ENCODE measurements at places on chromosomes 4 and X.

DNA sequence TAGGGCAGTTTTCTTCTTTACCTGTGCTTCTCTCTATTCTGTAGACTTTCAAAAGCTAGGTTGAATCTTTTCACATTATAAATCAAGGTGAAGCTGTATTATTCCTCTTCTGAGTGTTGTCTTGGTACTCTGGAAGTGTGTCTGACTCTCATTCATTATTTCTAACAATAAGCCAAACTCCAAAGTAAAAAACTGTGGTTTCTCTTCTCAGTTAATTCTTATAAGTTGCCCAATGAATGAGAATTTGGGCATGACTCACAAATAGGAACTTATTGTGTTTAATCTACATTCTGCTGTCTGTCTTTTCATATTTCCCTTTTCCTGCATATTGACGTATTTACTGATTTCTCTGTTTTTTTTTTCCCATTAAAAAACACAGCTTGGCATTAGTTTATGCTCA, 714.5 kb downstream of the CCSER1 start:
- DNase-seq, result peak; percentile 61

DNA sequence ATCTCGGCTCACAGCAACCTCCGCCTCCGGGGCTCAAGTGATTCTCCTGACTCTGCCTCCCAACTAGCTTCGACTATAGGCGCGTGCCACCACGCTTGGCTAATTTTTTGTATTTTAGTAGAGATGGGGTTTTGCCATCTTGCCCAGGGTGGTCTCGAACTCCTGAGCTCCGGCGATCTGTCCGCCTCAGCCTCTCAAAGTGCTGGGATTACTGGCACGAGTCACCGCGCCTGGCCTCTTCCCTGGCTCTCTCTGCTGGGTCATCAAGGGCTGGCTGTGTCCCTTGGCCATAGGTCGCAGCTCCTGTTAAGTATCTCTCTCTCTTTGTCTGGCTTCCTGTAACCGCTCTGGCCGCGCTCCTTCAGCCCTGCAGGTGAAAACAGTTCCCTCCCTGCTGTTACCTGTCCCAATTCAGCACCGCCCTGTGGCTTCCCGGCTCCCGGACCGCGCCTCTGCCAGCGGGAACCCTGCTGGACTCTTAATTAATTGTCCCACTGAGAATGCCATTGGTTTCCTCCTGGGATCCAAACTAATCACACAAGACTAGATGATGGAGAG, 1.3 kb upstream of the RGS12 start:
- DNase-seq, result no peak

- no peak for DNase-seq
These were observed 408.7 kb upstream of the PITX2 start for GRCh38 chr4:111031596-111031995.

- peak; percentile 28 for DNase-seq
These were observed 84.1 kb upstream of the MAGEA4 start for GRCh38 chrX:151828439-151829080.

DNA sequence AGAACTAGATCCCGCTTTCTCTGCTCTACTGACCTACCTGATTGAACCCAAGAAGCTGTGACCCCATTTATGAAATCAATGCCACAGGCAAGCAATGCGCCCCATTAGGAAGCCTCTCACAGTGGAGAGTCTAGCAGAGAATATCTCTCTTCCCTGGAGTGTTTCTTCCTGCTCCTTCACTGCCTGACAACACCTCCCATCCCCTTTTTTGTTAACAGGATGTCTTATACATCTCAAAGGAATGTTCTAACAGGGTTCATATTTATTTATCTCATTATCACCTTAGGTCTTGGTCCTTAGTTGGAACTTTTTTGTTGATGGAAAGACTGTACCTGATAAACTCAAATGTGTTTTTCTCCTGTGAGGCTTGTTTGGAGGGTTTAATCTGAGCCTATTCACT, 35.5 kb downstream of the SLIT2 start:
- DNase-seq, result no peak

DNA sequence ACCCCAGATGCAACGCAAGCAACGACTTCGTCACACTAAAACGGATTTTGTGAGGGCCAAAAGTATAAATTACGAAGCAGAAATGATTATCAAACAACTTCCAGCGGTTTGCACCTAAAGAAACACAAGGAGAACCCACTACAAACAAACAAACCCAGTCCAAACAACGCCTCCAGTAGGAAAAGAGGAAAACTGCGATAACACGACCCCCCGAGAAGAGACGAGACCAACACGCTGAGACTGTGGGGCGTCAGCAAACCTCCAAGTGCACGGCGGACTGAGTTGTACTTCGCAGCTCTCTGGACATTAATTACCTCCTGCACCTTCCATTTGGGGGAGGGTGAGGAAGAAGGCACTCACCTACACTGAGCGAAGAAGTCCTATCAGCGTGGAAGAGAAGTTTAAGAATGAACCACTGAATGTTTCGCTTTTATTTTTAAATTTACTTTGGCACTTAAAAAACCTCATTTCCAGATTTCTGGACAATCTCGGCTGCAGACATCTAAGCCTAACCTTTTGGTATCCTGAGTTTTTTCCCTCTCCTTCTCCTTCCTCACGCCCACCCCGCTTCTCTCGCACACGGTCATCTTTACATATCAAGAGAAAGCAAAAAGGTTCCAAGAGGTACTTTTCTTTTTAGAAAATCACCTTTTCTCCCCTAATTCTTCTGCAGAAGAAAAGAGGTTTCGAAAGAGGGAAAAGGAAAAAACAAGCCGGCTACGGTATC, at the start of gene MAB21L2:
Gene MAB21L2 (plus strand): TSS at position 6 of the 727 bp plus-strand sequence. CDS start 879 bp downstream, outside the sequence.
- no peak for DNase-seq

DNA sequence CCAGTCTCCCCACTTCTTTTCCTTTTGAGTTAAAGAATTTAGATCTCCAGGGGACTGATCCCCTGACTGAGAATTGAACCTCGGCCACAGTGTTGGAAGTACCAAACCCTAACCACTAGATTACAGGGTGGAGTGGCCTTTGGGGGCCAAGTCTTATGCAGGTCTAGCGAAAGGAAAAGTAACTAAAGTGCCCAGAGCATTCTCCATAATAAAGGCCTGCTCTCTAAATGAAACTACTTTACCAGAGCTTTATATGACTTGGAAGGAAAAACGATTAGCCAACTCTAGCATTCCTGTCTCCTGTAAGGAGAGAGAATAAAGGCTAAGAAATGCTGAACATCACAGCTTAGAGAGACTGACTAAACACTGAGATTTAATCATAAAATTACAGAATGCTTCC, 788.0 kb downstream of the C4orf33 start:
- no peak for DNase-seq

GRCh38 chr4:71186257-71186565, 152.6 kb upstream of the SLC4A4 start:
- no peak for DNase-seq

- DNase-seq, result no peak
These were observed 95.7 kb upstream of the OTUD4 start for GRCh38 chr4:145276050-145276449.

DNA sequence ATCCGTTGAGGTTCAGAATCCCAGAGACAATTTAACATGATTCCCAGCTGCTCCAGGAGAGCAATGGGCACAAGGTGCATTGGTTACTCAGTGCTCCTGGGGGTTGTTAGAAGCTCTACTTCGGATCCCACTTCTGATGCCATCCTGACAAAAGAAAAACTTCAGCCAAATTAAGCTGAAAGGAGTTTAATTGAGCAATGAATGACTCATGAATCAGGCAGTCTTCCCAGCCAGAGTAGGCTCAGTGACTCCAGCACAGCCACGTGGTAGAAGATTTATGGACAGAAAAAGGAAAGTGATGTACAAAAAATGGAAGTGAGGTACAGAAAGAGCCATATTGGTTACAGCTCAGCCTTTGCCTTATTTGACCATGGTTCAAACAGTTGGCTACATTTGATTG, 95.7 kb downstream of the PWWP3B start:
- DNase-seq, result peak; percentile 80

DNA sequence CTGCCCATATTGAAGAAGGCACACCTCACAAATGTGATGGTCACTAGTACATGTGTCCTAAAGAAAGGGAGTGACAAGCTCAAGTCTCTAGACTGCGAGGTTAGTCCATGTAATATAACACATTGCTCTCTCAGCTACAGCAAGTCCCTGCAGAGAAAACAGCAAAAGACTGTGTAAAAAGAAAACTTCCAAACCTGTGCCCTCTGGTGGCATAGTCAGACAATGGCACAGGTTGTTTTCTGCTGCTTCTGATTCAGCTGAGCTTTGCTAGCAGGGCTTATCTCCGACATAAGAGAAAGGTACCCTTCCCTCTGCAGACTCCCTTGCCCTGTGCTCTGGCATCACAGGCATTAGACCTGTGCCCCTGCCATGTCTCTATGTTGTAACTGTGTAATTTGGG, 1.4 kb upstream of the SERPINA7 start:
- peak; percentile 52 for DNase-seq

GRCh38 chr4:177235026-177235425, 74.6 kb upstream of the NEIL3 start:
- DNase-seq, result peak; percentile 4

DNA sequence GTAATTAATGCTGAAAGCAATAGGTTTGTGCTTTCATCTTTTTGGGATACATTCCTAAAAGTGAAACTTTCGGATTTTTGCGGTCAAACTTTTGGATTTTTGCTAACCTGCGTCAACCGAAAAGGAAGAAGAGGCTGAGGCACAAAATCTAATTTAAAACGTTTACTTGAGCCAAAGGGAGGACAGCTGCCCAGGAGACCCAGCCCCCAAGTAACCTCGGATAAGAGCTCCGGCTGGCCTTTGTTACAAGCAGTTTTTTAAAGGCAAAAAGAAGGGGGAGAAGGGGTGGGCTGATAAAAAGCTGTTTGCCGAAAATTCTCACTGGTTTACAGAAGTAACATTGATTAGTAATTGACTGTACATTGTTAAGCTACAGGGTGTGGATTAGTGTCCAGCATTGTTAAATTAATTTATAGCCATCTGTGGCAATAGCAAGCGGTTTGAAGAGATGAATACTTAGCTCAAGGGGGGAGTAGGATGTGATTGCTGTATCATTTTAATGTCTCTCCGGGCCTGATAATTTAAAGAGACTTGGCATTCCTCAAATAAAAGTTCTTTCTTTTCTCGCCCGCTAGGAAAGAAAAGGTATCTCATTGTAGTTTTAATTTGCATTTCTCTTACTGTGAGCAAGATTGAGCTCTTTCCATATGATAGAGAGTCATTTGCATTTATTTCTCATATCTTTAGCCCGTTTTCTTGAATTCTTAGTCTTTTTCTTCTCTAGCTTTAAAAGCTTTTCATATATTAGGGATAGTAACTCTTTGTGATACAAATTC, 59.1 kb upstream of the USP9X start:
- no peak for DNase-seq

DNA sequence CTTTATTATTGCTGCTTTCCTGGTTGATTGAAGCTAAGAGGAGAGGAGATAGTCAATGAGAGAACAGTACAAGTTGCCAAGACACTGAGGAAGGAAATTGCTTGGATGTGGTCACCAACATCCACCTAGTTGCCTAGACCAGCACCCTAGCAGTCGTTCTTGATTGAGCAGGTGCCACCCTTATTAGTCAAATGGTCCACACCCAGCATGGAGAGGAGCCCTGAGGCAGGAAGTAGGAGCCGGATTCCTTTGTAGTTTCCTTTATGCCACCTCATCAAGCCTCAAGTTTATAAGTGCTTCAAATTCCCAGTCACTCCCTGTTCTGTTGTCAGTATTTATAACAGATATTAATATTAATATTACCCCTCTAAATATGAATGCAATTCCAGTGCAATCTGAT, 19.1 kb downstream of the PAGE2 start:
- no peak for DNase-seq

GRCh38 chrX:22021751-22022324, 10.3 kb upstream of the PHEX start:
- DNase-seq, result no peak

DNA sequence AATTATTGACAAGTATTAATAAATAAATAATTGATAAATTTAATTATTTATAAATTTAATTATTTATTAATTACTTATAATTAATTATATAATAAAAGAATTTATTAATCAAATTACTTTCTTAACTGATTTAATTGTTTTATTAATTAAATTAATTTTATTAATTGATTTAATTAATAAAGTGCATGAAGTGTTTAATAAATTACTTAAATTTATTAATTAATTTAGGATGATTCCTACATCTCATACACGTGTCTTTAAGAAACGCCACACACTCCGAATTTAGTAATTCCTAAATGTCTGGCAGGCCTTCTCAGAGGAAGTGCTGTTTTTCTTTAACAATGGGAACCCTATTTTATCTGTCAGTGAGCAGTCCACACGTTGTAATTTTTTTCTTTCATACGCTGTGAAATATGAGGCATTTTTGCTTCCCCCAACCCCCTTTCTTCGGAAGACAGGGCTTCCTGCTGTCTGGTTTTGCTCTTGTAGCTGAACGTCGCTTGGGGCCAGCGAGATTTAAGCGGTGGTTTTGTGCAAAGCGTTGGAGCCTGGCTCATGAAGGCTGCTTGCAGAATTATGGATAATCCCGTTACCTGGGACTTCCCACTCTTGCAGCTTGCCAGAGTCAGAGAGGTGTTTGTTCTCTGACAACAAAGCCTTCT, 46.8 kb downstream of the CRLF2 start:
- DNase-seq, result peak; percentile 3

DNA sequence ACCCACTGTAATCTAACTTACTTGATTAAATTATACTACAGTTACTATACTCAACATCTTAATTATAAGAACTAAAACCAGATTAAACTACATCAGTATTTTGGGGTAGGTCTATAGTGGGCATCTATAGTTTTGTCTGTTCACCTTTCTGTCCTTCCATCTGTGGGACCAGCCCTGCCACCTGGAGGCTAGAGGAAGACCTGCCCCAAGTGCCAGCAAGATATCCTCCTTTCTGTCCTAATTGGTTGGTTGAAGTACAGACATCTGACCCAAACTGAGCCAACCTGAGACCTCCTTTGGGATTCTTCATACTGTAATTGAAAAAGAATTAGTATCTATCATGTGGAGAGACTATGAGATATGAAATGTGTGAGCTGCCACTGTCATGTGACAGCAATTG, 172.2 kb upstream of the TLL1 start:
- peak; percentile 34 for DNase-seq

DNA sequence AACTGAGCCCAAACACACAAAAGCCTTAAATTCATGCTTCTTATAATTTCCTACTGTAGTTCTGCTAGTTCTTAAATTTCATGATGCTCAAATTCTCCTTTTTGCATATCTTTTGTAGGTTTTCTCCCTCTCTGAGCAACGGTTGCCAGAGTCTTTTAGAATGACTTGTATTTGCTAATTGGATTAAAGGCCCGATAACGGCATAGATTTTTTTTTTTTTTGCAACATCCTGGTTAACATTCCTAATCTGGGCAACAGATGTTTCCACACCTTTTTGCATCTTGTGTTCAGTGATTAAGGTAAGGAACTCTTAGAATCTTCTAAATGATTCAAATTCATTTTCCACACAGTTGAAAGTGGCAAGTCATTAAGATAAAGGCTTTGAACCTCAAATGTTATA, 66.3 kb upstream of the ADGRG2 start:
- DNase-seq, result no peak

All from MCF 10A (cell line).